ENCODE measurements at places on chromosomes 6 and 20. TPM values are rescaled to one million over a fixed set of nuclear protein-coding genes. Genes with fewer than 3 reads are reported as not detected.

DNA sequence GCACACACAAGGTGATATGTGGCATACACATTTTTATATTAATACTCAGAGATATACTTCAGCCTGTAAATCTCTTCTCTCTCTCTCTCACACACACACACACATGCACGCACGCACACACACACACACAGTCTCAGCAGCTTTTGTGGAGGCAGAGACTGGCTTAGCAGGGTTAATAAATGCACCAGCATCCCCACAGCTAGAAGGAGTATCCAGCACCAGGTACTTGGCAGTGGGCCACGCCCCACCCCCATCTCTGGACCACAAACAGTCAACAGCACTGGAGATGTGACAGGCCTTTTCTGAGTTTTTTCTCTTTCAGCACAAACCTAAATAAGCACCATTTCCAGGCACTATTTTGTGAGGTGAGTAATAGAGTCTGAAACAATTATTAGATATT lies 47.3 kb upstream of the LRFN2 start:
- DNase-seq: no peak

DNA sequence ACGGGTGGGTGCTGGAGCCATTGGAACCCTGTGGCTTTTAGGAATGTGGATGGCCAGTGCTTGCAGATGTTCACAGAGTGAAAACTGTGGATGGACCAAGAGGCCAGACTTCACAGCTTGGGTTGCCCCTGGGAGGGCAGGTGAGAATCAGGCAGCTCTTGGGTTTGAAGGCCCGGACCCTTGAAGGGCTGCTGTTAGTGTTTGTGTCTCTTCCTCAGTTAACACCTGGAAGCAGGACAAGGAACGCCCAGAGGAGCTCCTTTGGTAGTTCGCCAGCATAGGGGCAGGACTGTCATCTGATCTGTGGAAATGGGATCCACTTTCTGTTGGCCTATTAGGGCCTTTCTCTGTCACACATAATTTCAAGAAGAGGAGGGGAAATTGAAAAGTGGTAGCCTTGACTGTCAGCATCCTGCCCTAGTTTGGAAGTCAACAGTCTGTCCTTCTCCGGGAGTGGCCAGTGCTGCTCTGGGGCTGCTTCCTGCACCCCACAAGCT lies 43.6 kb downstream of the RIOK1 start:
- no peak for DNase-seq

DNA sequence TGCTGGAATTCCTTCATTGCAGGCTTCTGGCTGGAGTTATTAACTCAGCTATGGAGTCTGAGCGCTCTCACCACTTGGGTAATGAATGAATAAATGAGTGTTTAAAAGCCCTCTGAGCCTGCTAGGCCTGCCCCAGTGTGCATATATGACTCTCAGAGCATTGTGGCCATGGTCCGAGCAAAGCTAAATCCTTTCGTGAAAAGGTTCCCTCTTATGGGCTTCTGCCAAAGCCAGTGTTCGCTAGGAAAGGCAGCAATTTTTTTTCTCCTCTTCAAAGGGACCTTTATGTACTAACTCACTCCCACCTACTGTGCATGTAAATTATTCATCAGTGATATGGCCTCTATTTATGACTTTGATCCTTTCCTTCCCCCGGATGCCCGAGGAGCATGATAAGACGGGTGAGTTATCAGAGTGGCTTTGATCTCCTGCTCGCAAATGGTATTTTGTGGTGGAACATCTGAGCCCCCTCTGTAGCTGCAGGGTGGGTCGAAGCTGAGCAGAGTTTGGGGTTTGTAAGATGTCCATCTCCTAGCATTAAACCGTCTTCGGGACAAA lies 88.6 kb downstream of the LINC00237 start:
- DNase-seq: no peak

DNA sequence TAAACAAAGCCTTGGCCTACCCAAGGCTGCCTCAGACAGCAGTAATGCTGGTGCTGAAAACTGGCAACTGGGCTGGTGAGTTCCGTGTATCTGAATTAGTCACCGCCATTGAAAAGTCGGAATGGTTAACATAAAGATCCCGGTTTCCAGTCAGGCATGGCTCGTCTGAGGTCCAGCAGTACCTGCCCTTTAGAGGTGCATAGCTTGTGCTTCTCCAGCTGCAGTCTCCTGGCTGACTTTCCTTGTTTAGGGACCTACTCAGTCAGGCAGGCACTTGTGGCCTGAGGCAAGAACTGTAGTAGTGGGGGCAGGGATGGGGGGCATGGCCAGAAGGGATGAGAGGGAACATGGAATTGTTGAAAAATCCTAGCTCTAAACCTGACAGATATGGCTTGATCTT lies 101.6 kb downstream of the FYN start:
- DNase-seq: no peak

The RSPO4 gene
- not detected for total RNA-seq

GRCh38 chr20:11379257-11380011 lies 538.3 kb upstream of the BTBD3 start:
- no peak for DNase-seq

The PRPH2 gene
- total RNA-seq: not detected

The SPO11 gene
- total RNA-seq: not detected

The C6orf141 gene
- 0.48 TPM for total RNA-seq

DNA sequence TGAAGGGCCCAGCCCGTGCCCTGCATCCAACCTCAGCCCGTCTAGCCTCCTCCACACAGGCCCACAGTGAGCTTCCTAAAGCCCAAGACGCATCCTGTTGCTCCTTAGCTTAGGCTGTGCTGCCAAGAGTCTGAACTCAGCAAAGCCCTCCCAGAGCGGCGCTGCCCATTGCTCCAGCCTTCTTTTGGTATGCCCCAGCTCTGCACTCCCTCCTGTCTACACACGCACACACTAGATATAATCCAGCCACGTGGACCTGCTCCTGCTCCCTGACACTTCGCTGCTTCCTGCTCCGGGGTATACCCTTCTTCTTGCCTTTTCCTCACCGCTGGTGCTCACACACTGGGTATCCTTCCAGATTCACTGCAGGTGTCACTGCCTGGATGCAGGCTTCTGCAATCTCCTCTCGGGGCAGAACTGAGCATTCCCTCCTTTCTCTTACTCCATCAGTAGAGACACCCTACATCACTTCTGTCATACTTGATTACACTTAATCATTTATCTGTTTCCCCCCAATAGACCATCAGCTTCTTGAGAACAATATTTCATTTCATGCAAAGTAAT lies 23.8 kb downstream of the GABRR2 start:
- DNase-seq: peak; percentile 35

GRCh38 chr20:23072892-23073586 lies 13.1 kb downstream of the CD93 start:
- no peak for DNase-seq

DNA sequence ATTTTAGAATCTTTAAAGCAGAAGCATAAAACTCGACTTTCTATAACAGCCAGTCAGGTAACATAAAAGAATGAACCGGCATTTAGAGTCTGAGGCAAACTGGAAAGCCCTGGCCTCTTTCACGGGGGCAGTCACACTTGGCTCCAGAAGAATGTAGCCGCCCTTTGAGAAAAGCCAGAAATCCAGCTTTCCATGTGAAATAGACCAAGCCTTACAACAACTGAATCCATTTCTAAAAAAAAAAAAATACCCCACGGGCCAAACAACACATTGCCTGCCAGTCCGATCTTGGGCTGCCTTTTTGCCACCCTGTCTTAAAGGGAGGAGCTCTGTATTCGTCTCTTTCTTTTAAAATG lies 252.9 kb upstream of the TAB2 start:
- DNase-seq: no peak

- no peak for DNase-seq
These were observed 164.4 kb upstream of the JARID2 start for GRCh38 chr6:15081447-15081846.

DNA sequence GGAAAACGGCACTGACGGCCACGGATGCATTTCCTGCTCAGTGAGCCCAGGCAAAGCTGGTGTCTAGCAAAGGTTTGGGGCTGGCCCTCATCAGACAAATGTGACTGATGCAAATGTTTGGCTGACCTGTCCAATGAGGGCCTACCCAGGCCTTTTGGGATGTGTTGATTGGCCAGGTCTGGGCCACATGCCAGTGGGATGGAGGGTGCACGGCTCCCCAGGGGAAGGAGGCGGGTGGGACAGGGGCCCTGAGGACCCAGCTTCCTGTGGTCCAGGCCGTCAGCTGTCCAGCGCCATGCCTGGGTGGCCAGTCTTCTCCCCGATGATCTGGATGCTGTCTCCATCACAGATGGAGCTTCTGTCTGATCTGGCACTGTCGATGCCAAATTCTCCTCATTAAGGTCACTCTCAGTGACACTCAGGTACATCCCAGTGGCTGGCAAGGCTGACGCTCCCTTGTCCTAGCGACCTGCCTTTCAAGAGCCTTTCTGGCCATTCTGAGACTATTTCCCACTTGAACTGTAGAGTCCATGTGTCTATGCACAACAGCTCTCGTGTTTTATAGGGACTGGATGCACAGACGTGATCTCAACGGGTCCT lies 43.0 kb downstream of the NTSR1 start:
- DNase-seq: no peak

DNA sequence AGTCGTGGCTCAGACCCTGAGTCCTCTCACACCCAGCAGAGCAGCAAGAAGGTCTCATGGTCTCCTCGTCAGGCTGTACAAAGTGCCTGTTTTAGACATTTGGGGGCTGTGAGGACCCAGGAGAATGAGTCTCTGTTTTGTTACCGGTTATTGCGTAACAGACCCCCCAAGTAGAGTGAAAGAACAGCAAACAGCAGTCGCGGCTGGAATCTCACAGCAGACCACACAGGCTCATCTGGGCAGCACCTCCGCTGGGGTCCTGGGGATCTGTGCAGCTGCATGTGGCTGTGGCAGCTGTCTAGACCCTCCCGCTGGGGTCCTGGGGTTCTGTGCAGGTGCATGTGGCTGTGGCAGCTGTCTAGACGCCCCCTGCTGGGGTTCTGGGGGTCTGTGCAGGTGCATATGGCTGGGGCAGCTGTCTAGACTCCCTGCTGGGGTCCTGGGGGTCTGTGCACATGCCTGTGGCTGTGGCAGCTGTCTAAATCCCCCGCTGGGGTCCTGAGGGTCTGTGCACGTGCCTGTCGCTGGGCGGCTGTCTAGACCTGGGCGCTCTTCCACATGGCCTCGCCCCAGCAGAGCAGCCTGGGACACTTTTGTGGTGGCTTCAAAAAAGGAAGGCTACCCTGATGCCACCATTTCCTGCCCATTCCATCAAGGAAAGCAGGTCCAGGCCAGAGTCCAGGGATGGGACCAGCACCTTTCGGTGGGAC lies 24.7 kb downstream of the ENTPD6 start:
- no peak for DNase-seq

The GGTLC1 gene
- not detected for total RNA-seq

DNA sequence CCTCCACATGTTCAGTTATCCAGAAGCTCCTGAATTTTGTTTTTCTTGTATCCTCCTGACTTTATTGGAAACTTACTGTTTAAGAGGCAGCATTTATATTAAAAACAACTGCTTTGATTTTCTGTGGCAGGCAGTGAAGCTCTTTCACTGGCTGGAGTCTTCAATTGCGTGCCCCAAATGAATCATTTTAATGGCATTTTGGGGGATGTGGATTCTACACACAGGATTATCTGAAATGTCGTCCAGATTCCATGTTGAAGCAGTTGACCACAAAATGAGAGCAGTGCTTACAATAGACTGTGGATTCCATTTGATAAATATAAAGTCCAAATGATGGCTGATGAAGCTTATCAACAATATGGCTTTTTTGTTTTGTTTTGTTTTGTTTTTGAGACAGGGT lies 41.0 kb upstream of the HIVEP1 start:
- DNase-seq: no peak

The OARD1 gene
- total RNA-seq: 22.4 TPM

DNA sequence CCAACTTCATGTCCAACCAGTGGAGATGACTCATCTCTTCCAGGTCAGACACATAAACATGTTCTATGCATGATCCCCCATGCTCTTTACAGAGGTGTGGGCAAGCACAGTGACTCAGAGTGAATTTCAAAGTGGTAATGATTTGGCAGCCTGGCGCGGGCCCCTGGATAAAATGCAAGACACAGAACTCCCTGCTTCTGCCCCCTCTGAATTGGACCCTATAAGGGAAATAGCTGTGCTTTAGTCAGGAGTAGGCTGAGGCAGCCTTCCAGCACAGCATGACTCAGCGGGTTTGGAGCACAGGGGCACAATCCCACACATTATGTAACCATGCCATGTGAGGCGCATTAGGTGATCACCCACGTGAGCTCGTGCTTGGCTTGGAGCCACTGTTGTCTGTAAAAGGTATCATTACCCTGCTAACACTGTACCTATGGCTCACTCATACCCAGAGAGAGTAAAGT lies 127.4 kb downstream of the C6orf118 start:
- DNase-seq: no peak

The MYL9 gene
- total RNA-seq: 22.8 TPM

The IMPG1 gene
- total RNA-seq: not detected

GRCh38 chr20:51661609-51662178 lies 106.5 kb downstream of the ATP9A start:
- no peak for DNase-seq

GRCh38 chr6:11200356-11200755 lies 32.1 kb downstream of the NEDD9 start:
- DNase-seq: no peak

All from left lobe of liver (tissue), 2 donors.